Amniotic stem cell (primary cell): ENCODE measurements at places on chromosomes 7 and 10.

GRCh38 chr7:82179311-82179710 is 264.3 kb downstream of the CACNA2D1 start:
- no peak for DNase-seq

DNA sequence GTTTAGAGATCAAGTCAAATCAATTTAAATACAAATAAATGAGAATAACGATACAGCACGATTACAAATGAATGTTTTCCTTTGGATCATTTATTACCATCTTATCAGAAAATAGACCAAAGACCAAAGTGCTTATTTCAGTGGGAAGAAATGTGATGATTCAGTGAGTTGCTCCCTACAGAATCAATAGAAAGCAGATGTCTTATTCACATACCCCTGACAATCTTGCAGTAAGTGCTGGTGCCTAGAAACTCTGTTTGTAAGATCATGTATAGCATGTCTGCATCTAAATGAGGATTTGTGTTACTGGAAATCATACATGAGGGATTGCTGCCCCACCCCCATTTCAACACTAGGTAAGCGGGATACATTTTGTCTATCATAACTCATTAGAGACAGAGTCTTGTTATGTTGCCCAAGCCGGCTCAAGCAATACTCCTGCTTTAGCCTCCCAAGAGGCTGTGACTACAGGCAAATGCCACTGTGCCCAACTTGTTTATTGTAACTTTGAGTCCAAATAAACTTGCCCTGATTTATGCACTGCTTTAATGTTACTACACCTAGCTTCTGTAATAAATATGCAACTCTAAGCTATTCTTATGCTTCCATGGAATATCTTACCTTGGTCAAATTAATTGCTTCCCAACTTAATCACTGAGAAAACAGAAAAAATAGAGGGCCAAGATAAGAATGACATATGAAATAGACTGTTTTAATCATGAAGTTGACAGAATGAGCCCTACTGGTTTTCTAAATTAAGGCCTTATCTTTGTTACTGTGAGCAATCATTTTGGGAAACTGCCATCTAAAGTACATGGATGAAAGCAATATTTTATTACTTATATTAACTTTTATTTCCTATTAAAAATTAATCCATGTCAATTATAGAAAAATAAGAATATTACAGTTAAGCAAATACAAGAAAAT is 82.5 kb downstream of the AHR start:
- DNase-seq = no peak

- no peak for DNase-seq
Observed at GRCh38 chr7:139597028-139597427, 73.5 kb downstream of the CLEC2L start.

DNA sequence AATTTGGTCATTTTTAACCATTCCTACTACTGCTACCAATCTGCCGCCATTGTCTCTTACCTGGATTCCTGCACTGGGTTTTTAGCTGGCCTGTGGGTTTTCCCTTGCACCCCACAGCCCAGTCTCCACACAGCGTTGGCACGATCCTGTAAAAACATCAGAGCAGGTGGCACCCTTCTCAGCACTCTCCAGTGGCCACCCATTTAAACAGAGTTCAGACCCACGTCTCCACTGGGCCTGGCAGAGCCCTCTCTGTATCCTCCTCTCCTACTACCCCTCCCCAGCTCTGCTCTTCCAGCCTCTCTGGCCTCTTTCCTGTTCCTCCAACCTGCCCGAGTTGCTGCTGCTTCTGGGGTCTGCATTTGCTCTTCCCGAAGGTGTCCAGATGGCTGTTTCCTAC is 259.4 kb downstream of the SDK1 start:
- no peak for DNase-seq

GRCh38 chr10:118998183-118998582 is 31.3 kb upstream of the NANOS1 start:
- DNase-seq = no peak

GRCh38 chr10:88316292-88316861 is 266.7 kb downstream of the RNLS start:
- no peak for DNase-seq
